ENCODE measurements at places on chromosomes 3 and 15.

GRCh38 chr15:42544853-42545629 is 3.6 kb downstream of the LRRC57 start:
- DNase-seq: peak; percentile 43

GRCh38 chr3:37521429-37521828 is 340.3 kb upstream of the CTDSPL start:
- no peak for DNase-seq

DNA sequence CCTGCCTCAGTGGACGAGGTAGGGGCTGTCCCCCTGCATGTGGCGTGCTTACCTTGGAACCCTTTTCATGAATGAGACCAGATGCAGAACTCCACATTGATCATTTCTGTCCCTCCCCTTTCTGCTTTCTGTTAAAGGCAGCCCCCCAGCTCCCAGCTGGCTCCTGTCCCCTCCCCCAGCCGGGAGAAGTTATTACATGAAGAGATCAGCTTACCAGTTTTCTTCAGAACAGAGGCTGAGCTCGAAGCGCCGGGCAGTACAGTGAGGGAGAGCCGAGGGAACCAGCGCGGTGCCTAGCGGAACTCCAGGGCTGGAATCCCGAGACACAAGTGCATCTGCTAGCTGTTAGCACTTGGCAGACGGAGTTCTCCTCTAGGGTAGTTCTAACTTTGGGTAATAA is 263.3 kb upstream of the NR2E3 start:
- no peak for DNase-seq

DNA sequence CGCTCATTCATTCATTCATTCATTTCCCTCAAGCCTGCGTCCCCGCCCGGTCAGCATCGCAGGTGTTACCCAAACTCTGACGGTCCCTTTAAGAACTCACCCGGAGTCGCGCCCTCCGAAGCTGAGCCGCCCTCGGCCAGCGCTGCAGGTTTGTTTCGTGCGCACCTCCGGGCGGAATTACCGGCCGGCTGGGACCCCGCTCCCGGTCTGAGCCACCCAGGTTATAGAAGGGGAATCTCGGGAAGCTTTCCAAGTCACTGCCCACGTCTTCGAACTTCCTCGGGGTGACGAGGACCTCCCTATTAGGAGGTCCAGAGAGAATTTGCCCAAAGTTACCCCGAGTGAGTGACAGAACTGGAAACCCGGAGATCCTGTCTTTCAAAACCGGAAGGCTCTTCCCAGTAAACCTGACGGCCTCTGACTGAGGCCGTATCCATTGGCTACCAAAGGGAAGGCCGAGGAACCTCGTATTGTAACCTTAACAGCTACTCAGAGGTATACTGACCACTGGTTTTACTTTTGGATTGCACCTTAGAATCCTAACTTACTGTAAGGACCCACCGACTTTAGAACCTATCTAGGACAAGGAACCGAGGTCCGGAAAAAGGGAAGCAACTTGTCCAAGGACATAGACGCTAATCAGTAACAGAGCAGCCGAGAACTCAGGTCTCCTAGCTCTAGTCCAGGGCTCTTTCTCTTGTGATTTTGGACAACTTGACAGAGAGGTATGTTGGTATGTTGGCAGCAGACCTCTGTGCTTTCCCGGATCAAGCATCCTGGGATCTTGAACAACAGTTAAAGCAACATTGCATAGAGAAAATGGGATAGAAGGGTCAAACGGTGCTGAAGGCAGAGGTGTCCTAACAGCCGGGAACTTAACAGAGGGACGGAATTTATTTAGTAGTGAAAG is 788 bp upstream of the DLG1 start:
- DNase-seq: no peak

GRCh38 chr3:127529346-127530188 is 61.0 kb downstream of the TPRA1 start:
- DNase-seq: no peak

DNA sequence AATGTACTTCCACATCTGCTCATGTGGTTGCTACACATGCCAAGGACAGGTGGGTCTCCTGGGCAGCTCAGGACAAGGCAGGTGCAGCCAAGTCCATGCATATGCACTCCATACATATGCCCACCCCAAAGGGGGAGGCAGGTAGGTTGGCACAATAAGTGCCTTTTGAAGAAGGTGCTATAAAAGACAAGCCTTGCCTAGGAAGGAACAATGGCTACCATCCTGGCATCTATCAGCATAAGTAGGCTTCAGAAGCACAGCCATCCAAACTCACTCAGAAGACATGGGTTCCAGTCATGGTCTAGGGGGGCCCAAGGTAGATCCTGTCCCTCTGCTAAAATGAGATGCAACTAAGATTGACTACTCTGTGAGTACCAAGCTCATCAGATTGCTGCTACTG is 34.6 kb downstream of the NBEAL2 start:
- no peak for DNase-seq
